ENCODE measurements at places on chromosomes 7 and 10.
A peak's percentile ranks its signal among the peaks of the same experiment; 100 is the strongest.

DNA sequence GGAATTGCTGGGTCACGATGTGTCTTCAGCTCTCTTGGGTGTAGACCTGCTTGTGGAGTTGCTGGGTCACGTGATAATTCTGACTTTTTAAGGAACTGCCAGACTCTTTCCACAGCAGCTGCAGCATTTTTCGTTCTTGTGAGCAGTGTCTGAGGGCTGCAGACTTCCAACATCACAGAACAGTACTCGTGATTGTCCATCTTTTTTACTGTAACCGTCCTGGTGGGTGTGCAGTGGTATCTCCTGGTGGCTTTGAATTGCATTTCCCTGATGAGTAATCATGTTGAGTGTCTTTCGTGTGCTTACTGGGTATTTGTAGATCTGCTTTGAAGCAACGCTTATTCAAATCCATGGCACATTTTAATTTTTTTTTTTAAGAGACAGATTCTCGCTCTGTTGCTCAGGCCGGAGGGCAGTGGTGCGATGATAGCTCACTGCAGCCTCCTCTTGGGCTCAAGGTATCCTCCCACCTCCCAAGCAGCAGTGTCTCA is 22.7 kb downstream of the INPP5A start:
- no peak for DNase-seq

DNA sequence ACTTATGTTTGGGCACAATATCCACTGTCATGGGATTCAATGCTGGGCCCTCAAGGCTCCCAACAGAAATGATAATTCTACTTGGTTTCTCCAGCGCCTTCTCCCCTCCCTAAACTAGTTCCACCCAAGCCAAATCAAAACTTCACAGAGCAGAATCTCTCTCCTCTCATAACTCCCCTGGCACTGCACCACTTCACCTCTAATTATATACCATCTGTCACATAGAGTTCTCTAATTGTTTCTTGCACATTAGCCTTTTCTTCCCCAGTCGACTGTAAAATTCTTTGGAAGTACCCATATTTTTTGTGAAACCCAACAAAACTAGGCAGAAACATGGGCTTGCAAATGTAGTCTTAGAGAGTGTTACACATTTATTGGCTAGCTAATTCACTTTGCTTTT is 8.1 kb downstream of the SGMS1 start:
- DNase-seq: no peak

GRCh38 chr10:64286533-64286932 is 765.3 kb downstream of the REEP3 start:
- no peak for DNase-seq

DNA sequence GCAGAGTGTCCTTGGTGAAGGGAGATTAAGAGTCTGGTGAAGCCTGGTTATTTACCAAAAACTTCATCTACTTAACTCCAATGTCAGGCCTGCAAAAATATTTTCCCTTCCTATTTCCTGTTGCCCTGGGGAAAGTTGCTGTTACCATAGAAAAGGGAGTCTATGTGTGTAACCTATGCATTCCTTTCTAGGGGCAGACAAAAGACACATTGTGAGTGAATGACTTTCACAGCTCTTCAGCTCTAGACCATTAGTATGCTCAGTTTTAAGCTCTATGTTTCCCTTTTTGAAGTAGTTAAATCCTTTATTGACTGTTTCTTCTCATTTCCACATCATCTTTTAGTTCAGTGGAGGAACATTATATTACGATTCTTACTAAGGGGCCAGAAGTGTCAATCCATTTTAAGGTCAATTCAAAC is 45.6 kb upstream of the SGCE start:
- no peak for DNase-seq

- DNase-seq: no peak
Observed at GRCh38 chr7:1842321-1843221, 172.5 kb downstream of the ELFN1 start.

GRCh38 chr7:28086198-28086597 is 94.4 kb downstream of the JAZF1 start:
- no peak for DNase-seq

- no peak for DNase-seq
Observed at GRCh38 chr7:111975346-111975745, 230.9 kb downstream of the DOCK4 start.

- DNase-seq: peak; percentile 91
Observed at GRCh38 chr10:14659626-14660196, 115.0 kb downstream of the FAM107B start.

- DNase-seq: no peak
Observed at GRCh38 chr10:118798231-118798662, 43.5 kb upstream of the CACUL1 start.

DNA sequence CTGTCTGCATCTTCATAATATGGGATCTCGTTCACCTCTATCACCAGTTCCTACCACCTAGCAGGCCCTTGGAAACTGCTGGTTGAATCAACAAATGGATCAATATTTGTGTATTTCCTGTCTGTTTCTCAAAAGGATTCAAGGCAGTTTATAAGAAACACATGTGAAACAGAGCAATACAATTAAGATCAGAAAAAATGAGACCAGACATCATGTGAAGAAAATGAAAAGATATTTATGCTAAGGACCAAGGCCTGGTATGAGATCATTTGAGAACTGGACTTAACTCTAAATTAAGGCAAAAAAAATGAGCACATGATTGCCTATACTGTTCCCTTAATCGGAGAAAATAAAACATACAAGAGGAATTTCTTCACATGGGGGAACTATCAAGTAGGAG is 589.0 kb downstream of the SUGCT start:
- DNase-seq: no peak

- DNase-seq: no peak
Observed at GRCh38 chr10:71015674-71016073, 127.3 kb upstream of the PCBD1 start.

- no peak for DNase-seq
Observed at GRCh38 chr7:13850185-13850752, 139.2 kb downstream of the ETV1 start.

GRCh38 chr10:86042161-86042560 is 324.4 kb downstream of the GRID1 start:
- no peak for DNase-seq

GRCh38 chr10:124255556-124255955 is 162.2 kb upstream of the CHST15 start:
- no peak for DNase-seq
